ENCODE measurements at places on chromosomes 5 and 9.
A peak's percentile ranks its signal among the peaks of the same experiment; 100 is the strongest.

DNA sequence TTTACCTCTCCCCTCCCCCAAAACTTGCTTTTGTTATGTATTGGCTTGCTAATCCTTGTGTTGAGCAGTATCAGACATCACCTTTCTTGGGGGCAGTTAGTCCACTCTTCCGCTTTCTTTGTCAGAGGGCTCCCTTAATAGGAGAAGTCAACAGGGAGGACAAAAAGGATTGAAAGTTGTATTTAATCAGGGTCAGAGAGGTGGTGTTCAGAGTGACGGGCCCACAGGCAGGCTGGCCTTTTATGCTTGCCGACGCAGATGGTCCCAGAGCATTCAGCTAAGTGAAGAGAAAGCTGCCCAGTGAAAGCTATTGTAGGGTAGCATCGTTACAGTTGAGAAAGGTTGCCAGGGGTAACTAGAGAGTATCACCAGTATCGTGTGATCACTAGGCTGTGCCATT lies 131.1 kb downstream of the ZCCHC7 start:
- DNase-seq, result no peak

DNA sequence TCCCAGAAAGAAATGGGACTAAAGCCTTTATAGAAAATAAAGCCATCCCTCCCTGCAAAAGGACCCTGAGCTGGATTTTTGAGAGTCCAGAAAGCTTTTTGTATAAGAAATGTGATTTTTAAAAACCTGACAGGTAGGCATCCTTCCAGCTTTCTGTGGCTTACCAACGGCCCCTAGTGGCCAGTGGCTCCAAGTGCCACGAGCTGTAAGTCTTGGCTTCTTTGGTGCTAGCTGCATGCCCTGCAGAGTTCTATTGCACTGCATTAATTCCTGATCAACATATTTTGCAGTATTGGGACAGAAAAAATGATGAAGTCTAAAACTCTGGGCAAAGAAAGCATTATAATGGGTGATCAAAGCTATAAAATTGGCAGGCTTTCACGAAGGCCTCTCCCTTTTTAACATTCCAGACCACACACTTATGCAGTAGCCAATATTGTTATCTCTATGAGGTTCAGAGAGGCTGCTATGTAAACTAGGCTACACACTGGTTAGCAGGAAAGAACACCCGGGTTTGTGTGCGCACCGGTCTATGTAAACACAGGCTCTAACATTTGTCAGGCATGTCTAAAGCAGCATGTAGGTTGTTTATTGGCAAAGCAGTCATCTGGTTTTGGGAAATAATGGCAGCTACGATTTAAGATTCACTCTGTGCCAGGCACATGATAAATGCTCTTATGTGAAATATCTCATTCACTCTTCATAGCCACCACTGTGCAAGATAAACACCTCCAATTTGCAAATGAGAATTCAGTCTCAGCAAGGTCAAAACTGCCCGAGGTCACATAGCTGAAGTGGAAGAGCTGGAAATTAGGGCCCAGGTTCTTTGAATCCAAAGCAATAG lies 55.2 kb downstream of the NMUR2 start:
- peak; percentile 32 for DNase-seq

- DNase-seq, result no peak
These were observed 16.9 kb downstream of the GSN start for GRCh38 chr9:121284733-121285451.

GRCh38 chr5:158451203-158451992 lies 592.5 kb upstream of the CLINT1 start:
- DNase-seq, result no peak

DNA sequence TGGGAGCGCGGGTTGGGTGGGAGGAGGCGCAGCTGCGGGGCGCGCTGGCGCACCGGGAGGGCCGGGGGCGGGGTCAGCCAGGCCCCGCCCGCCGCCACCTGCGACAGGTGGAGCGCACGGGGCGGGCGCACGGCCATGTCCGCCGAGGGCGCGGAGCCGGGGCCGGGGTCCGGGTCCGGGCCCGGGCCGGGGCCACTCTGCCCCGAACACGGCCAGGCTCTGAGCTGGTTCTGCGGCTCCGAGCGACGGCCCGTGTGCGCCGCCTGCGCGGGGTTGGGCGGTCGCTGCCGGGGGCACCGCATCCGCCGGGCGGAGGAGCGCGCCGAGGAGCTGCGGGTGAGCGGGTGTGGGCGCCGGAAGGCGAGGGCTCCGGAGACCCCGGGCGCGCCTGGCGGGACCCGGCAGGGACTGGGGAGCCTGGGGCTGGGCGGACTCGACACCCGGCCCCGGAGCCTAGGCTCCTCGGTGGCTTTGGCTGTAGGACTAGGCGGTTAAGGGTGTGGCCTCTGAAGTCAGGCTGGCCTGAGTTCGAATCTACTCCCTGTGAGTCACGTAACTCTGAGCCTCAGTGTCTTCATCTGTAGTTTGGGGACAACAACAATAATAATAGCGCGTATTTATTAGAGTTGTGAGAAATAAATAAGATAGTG lies at the start of gene BSPRY:
Gene BSPRY, plus strand, starts transcription at position 97 of the 650 bp plus-strand sequence. Its CDS starts 39 bp downstream, at position 136.
- DNase-seq, result no peak

GRCh38 chr5:134328619-134329018 lies 38.4 kb downstream of the CDKL3 start:
- DNase-seq, result no peak

Measured in NCI-H460 (cell line).